Endothelial cell of umbilical vein (primary cell): ENCODE measurements at places on chromosomes 3 and 15.

DNA sequence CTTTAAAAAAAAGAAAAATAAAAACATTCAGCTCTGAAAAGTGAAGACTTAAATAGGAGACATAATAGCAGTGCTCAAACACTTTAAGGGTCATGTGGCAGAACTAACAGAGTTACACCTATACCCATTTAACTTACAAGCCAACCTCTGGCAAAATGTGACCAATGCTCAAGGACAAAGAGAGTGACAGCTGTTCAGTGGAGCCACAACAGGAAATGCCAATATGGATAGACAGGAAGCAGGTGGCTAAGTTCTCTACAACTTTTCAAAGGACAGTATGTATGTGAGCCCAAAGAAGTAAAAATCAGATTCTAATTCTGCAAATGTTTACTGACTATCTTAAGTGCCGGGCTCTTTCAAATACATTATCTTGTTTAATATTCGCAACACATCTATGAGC is 3.4 kb downstream of the TMCC1 start:
- peak; percentile 78 for DNase-seq

DNA sequence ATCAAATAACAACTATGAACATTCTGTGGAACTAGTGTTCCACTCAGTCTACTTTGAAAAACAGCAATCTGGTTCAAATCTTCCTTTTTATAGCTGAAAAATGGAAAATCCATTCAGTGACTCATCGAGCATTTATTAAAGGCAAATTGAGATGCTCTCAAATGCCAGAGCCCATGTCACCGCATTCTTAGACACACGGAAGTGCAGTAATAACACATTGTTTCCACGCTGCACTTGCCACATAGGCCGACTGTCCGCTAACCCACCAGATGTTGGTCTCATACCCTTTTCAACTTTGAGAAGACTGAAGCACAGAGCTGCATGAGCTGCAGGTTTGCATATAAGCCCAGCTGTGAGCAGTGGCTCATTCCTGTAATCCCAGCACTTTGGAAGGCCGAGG is 95.9 kb downstream of the TMEM266 start:
- no peak for DNase-seq

- DNase-seq = no peak
Observed at GRCh38 chr3:101513419-101513986, 491 bp upstream of the SENP7 start.

- peak; percentile 24 for DNase-seq
Observed at GRCh38 chr3:72973031-72973723, 23.4 kb upstream of the PPP4R2 start.

DNA sequence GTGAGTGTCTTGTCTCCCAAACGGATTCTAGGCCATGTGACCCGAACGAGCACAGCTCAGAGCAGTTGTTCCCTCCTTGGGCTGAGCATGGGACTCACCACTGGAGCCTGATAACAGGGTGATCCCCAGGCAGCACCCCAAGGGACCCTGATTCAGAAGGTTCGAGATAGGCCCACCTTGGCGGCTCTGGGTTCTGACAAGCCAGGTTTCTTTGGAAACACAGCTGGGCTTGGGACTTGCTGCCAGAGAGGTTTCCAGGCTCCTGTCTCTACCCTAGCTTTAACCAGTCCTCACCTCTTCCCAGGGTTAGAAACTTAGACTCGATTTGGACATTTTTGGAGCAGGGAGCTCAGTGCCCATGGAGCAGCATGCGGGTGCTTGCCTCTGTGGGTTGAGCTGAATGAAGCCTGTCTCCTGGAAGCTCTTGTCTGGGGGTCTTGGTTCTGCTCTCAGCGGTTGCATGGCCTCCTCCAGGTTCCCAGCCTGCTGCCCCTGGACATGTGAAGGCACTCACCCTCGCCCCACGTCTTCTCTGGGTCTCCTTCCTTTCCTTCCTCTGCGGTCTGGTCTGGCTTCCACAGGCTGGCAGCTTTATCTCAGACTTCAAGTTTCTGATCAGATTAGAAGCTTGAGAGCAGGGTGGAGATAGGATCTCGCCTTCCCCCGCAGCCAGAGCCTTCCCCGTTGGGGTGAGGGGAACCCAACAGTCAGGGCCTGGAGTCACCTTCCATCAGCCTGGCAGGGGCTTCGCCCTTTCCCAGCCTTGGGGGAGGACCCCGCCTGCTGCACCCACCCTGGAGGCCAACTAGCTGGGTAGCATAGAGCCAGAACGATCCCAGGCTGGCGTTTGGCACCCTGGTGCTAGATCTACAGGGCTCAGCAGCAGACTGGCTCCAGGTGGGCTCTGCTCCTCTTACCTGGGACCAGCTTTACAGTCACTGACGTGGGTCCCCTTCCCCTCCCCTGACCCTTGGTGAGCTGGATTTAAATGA is 21.0 kb downstream of the PAQR5 start:
- DNase-seq = no peak

DNA sequence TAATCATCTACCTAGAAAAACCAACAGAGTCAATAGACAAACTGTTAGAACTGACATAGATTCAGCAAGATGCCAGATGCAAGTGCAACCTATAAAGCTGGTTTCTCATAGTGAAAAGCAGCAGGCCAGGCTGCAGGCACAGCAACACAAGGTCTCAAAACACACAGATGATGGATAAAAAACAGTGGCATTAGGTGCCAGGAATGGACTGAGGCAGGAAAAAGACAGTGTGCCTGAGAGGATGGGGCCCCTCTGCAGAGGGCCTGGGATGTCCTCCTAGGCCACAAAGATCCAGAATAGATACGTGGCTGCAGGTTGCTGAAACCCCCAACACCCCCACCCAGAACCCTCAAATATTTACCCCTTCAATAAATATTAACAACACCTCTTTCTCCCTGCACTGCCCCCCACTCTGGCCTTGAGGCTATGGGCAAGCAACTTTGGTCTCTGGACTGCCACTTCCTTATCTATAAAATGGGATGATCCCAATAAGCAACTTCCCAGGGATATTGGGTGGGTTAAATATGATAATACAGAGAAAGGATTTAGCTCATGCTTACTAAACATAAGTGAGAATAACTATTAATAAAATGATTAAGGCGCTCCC is 35.2 kb upstream of the FGD5 start:
- DNase-seq = no peak

- no peak for DNase-seq
Observed at GRCh38 chr15:73922186-73923151, 3.8 kb upstream of the LOXL1 start.

GRCh38 chr15:62249501-62249900 is 84.4 kb upstream of the C2CD4B start:
- DNase-seq = no peak

DNA sequence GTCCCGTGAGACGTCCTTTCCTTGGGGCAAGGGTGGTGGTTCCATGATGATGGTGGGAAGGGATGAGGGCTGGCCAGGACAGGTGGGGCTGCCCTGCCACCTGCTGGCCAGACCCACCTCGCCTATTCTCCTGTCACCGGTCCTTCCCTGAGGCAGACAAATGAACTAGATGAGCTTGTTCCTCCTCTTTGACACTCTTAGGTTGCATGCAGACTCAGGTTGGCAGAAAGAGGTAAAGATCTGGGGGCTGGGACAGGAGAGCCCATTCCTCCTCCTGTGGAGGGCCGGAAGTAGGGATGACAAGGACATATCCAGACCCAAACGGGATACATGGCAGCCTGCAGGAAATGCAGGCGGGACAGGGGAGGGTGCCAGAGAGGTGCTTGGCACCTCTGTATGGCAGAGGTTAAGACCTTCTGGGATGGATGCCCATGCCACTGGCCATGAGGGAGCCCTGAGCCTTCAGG is 38.6 kb downstream of the ACSBG1 start:
- DNase-seq = peak; percentile 32

DNA sequence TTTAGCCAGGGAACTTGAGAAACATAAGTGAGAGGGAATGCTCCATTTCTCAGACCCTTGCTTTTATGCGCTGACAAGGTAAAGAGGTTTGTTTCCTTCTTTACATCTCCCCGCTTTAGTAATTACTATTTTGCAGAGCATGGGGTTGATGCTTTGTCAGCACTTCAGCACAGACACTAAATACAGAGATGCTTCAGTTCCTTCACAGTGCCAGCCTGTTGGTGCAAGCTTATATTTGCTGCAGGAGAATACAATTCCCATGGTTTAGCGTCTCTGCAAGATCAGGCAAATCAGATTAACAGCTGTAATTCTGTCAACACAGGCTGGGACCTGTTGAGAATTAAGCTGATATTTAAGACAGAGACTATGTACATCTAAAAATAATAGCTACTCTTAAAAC is 2.9 kb downstream of the FMN1 start:
- DNase-seq = no peak

GRCh38 chr3:67349551-67350174 is 304.7 kb downstream of the SUCLG2 start:
- no peak for DNase-seq

DNA sequence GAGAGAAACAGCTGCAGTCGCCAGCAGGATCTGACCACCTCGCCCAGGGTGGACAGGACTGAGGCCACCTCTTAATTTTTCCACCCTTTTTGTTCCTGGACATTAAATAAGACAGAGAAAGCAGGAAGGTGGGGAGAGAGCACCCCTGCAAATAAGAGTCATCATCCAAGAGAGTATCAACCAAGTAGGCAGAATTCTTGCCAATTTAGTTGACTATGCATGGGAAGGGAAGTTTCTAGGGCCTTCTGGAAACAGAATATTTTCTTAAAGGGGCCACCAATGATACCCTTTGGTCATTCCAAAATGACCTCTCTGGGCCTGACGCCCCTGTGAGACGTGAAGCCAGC is 136.2 kb downstream of the TJP1 start:
- DNase-seq = no peak

- DNase-seq = no peak
Observed at GRCh38 chr3:150385296-150386242, 22.5 kb upstream of the TSC22D2 start.

DNA sequence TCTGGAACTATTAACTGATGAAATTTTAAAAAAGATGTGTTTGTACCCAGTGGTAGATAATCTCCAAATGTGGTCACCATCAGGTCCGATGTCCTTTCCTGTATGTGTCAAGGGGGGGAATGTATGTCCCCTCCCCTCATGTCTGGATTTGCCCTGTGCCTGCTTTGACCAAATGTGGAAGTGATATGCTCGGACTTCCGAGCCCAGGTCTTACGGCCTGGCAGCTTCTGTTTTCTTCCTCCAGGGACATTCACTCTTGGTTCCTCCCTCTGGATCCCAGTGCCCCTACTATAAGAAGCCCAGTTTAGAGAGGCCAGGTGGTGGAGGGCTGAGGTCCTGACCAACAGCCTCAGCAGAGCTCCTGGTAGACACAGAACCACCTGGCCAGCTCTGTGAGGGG is 75.5 kb downstream of the CCR1 start:
- no peak for DNase-seq

GRCh38 chr15:90262426-90262825 is 3.0 kb upstream of the NGRN start:
- no peak for DNase-seq

GRCh38 chr15:61907753-61908086 is 152.5 kb downstream of the VPS13C start:
- no peak for DNase-seq

GRCh38 chr3:106208967-106209366 is 340.2 kb upstream of the CBLB start:
- DNase-seq = peak; percentile 6

DNA sequence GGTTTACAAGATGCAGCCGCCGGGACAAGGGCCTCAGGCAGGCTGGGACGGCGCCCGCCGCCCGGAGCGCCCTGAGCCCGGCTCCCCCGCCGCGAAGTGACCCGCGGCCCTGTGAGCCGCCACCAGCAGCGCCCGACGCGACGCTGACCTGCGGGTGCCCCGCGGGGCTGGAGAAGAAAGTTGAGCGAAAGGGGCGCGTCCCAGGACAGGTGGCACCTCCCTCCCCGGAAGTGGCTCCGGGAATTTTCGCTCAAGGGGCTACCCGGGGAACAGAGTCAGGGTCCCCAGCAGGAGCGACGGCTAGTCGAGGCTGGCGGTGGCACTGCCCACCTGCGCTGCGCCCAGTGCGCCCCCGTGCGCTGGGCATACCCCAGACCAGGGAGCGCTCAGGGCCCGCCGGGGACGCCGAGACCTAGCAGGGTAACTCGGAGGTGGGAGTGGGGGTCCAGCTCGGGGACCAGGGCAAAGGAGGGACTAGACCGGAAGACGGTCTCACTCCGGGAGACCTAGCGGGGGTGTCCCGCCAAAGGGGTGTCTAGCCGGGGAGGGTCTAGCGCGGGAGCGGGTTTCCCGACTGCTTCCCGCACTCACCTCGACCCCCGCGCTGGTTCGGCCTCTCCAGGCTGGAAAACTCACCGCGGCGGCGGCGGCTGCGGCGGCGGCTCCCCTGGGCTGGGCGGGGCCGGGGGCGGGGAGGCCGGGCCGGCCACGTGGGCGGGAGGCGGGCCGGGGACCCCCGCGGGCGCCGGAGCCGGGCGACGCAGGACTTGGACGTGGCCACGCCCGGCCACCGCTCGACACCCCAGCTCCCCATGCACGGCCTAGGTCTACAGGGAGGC is 18.4 kb downstream of the SPATA12 start:
- peak; percentile 27 for DNase-seq

GRCh38 chr3:146178006-146178689 is 17.2 kb upstream of the PLOD2 start:
- no peak for DNase-seq

- DNase-seq = no peak
Observed at GRCh38 chr3:4067893-4068292, 235.3 kb upstream of the SETMAR start.

DNA sequence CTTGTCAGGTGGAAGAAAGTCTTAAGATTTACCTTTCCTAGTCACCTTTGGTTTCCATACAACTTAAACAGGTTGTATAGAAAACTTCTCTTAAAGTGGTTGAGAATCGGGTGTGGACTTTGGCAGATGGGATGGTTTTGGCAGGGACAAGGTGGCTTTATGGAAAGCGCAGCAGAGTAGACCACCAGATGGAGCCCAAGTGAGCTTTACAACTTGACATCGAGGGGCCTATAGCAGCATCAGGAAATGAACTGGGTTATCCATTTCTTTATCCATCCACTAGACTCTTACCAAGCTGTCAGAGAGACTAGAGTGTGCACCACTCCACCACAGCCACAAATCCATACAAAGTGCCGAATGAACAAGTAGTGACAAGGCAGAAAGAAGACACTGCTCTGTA is 85.3 kb upstream of the MBNL1 start:
- peak; percentile 56 for DNase-seq

- DNase-seq = no peak
Observed at GRCh38 chr15:40826423-40827075, 2.0 kb downstream of the PPP1R14D start.

GRCh38 chr3:194671511-194671899 is 486 bp downstream of the LSG1 start:
- peak; percentile 67 for DNase-seq

- no peak for DNase-seq
Observed at GRCh38 chr15:87626860-87627259, 629.7 kb downstream of the NTRK3 start.

DNA sequence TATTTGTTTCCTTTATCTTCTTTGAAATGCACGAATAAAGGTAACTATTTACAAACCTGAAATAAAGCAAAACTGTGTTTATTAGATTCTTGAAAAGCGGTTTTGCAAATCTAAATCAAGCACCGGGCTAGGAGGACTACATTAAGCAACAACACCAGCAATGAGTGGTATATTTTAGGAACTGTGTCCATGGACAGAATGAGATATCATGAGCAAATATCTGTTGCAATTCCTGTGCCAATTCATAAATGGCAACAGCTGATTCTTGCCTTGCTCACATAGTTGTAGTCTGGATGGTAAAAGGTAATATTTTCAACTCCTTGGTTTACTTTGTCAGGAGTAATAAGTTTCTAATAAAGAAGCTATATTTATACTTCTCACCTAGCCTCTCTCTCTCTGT is 403.3 kb downstream of the LPP start:
- DNase-seq = no peak

- peak; percentile 84 for DNase-seq
Observed at GRCh38 chr15:59247364-59247763, 40.7 kb downstream of the LDHAL6B start.

- DNase-seq = no peak
Observed at GRCh38 chr3:68271145-68271544, 616.7 kb upstream of the SUCLG2 start.
